ENCODE measurements at places on chromosomes 1 and 21.

DNA sequence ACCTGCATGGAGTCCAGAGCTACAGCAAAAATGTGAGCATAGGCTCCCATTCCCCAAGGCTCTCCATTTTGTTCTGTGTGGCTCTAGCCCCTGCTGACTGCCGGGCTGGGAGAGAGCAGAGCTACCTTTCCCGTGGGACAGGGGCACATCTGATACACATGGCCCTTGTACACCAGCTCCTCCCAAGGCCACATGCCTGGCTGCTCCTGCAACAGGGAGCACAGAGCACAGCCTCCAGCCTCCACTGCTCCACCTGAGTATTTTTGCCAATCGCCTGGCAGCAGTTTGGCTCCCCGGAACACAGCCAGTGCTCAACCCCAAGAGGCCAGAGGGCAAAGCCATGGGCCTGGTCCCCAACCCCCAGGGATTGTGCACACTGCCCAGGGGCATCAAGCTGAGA lies 146.5 kb downstream of the CHD1L start:
- no peak for DNase-seq

DNA sequence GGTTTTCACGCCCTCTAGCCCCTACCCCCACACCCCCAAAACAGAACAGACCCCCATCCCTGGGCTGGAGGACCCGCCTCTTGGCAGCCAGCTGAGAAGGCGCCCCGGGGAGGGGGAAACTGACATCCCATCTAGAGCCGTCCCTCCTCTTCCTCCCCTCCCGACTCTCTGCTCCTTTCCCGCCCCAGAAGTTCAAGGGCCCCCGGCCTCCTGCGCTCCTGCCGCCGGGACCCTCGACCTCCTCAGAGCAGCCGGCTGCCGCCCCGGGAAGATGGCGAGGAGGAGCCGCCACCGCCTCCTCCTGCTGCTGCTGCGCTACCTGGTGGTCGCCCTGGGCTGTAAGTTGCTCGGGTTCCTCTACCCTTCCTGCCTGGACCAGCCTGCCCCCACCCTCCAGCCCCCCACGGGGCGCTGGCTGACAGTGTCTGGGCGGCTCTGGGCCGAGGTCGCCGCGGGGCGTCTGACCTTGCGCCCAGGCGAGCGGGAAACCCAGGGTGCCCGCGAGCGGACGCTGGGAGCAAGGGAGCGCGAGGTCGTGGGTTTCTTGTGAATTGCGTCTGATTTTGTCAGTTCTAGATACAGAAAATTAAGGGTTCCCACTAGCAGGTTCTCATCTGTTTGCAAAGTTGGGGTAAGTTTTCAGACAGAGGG lies 618 bp downstream of the JAM2 start:
- peak; percentile 9 for DNase-seq

DNA sequence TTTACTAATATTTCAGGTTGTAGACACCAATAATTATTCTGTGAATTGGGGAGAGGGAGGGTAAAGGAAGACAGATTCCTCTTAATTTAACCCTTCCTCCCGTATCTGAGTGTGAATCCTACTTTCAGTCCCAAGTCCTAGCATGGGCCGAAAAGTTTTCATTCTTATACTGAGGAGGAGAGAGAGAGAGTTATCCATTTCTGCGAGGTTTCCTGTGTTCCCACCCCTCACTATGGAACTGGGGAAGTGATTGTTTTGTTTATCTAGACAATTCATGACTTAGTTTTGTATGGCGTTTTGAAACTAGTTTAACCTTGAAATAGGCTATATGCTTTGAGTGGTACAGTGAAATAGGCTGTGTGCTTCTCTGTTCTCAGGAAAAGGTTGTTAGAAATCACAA lies 134.0 kb upstream of the DPYD start:
- no peak for DNase-seq

DNA sequence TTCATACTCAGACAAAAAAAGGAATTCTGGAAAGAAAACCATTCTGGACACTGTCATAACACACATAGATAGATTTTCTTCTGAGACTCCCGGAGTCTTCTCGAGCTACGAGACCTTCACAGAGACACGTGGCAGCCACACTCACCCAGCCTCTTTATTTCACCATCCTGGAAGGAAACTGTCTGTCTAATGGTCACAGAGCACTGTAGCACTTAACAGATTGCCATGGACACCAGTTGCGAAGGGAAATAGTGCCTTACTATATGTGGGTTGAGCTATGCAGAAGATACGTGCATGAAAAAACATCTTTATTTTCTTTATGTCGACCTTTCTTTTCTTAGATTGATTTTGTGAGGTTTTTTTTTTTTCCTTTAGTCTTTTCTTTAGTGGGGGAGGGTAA lies 57.9 kb downstream of the ZP4 start:
- no peak for DNase-seq

DNA sequence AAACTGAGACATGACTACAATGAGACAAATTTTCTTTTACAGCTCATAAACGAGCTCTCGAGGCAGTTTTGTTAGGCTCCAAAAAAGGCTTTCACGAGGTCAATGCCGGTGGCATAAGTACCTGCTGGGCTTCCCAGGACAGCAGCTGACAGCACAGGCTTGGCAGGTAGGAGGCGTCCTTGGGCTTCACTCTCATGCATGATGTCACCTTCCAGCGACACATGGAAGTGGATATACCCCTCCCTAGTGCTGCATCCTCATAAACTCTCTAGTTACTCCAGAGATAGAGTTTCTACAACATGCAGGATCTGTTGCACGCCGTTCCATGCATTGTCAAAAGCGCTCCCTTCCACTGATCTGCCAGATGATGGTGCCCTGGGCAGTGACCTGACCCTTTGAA lies 112.5 kb upstream of the PAXBP1 start:
- no peak for DNase-seq

DNA sequence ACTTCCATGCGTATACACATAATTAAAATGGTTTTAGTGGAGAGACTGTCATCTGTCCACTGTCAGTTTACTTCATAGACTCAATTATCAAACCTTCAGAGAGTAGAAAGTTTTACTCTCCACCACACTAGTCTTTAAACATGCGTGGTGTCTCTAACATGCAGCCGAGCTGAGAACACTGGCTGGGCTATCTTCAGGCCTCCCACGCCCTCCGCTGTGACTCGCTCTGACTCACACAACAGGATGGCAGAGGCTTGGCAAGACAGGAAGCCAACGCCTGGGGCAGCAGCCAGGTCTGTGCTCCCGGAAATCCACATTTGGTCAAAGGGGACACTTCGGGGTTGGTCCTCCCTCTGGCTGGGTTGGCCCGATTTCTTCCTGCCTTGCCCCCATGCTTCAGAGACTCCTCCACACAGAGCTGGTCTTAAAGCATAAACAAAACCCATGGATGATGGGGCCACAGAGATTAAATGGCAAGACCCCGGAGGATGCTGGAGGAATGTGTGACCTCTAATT lies 22.7 kb upstream of the IFNGR2 start:
- DNase-seq = peak; percentile 90

- DNase-seq = no peak
These were observed 69.3 kb downstream of the SLC37A1 start for GRCh38 chr21:42582787-42583476.

- no peak for DNase-seq
These were observed 403 bp upstream of the EPHX4 start for GRCh38 chr1:92029241-92029922.

DNA sequence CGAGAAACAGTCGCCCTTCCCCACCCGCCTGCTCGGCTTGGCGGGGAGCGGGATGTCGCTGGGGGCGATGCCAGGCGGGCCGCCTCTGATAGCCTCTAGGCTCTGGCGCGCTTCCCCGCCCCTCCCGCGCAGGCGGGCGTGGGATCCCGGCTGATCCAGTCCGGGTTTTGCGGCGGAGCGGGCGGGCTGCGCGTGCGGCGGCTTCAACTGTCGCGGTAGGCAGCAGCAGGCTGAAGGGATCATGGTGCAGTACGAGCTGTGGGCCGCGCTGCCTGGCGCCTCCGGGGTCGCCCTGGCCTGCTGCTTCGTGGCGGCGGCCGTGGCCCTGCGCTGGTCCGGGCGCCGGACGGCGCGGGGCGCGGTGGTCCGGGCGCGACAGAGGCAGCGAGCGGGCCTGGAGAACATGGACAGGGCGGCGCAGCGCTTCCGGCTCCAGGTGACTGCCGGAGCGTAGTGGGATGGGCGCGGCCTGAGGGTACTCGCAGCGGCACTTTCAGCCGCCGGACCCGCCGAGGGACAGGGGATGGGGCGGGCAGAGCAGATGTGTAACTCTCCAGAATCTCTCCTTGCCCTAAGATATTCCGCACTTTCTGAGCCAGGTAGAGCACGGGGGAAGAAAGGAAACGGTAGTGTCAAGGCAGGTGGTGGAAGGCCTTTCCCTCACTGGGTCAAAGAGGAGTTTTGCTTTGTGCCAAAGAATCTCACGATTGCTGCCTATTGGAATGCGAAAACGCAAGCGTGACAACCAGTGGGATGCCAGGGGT lies at the start of gene FAAH:
TSS of gene FAAH (plus strand) at position 210 of the 764 bp plus-strand sequence. CDS start at position 242, 32 bp downstream.
- no peak for DNase-seq

DNA sequence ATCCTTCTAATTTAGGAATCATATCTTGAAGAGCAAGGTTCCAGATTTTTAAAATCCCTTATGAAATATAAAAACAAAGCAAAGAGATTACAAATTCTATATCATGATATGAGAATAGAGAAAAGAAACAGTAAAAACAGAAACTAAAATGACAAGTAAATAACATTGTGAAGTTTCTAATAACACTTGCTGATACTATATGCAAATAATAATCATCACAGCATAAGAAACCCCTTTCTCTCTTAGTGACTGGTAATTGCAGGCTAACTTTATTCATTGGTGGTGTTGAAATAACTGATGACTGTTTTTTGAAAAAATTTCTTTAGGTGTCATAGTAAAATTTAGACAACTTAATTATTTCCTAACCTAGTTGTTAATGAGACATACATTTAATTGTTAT lies 281.6 kb downstream of the PLA2G4A start:
- DNase-seq = no peak

- DNase-seq = no peak
These were observed 124.2 kb downstream of the ATP6V1G3 start for GRCh38 chr1:198416296-198416695.

DNA sequence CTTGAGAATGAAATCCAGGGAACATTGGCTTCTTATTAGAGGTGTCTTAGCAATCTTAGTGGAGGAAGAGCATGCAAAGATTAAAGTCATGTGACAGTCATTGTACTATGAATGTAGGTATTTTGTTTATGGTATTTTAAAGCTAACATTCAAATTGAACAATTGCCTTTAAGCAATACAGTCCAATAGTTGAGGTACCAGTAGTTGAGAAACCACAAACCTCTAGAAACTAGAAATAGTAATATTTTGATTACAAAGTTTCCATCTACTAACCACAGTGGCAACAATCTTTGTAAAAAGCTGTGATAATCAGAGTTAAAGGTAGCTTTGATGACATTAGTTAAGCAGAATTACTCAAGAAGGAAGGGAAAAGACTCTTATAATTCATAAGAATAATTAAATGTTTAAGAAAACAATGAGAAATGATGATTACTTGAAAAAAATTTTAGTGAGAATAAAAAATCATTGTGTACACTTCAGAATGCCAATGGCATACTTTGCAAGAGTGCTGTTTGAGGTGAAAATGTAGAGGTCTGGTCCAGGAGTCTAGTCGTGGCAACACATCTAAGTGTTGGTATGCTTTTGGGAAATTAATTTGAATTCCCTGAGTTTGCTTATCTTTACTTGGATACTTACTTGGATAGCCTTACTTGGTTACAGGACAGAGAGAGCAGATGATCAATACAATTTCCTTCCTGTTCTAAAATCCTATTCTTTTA lies 104.9 kb upstream of the PTGFR start:
- no peak for DNase-seq

DNA sequence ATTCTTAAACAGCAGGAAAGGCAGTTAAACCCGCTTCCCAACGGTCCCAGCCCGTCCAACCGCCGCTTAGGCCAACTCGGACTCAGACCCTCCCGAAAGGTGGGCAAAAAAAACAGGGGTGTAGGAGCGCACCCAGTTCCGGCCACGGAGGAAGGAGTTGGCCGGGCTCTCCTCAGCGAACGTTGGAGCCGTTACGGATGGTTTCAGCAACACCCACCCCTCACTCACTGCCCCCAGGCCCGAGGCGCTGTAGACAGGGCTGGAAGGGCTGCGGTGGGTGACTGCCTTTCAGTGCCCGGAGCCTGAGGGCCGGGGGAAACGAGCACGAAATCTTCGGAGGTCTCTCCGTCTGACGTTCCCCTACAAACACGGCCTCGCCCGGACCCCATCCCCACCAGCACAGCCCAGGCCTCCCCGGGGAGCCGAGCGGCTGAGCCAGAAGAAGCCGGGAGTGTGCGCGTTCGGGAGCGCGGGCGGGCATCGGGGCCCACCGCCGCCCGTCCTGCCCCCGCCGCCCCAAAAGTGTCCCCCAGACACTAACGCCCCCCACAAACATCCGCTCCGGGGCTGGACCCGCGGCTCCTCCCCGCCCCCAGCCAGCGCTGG lies 1.3 kb downstream of the KDM5B start:
- DNase-seq = no peak

DNA sequence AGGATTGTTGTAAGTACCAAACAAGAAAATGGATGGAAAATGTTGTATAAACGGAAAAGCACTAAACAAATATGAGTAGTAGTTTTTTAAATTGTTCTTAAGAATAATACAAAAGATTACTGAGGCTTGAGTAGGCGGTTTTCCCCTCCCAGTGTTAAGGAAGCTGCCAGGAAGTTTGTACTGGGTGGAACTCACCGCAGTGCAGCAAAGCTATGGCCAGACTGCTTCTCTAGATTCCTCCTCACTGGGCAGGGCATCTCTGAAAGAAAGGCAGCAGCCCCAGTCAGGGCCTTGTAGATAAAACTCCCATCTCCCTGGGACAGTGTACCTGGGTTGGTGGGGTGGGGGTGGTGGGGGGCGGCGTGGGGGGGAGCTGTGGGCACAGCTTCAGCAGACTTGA lies 58.7 kb downstream of the XCL2 start:
- no peak for DNase-seq

DNA sequence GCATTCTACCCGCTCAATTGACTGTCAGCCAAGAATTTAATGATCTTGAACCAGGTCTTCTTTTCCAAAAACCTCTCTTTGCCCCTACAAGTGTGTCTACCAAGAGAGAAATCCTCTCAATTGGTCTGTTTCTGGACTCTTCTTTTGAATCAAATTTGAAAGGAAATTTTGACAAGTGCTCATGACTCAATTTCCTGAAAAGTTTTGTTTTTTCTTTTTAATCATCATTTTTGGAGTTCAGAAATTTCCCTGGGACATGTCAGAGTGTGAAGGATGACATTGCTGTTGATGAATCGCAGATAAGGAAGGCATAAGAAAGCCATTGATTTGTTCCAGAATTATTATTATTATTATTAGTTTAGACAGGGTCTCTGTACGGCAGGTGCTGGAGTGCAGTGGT lies 88.2 kb upstream of the AKT3 start:
- DNase-seq = no peak

GRCh38 chr21:26840201-26840600 lies 5.0 kb downstream of the ADAMTS1 start:
- no peak for DNase-seq

- no peak for DNase-seq
These were observed 127.8 kb downstream of the NTMT2 start for GRCh38 chr1:170273291-170274130.

GRCh38 chr1:59015708-59016107 lies 231.9 kb upstream of the JUN start:
- no peak for DNase-seq

DNA sequence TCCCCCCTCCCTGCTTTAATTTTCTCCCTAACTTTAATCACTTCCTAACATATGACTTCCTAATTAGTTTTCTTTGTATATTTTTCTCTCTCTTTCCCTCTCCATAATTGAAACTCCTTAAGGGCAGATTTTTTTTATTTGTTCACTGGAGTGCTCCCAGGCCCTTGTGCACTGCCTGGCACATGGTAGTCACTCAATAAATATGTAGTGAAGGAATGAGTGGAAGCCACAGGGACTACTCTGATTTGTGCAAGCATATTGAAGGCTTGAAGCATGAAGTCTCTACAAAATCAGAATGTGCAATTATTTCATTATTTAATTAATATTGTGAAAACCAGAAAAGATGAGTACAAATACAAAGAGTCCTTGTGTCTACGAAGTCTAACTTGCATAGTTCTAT lies 41.5 kb downstream of the SNX7 start:
- DNase-seq = no peak

Measured in activated CD8-positive, alpha-beta memory T cell treated with anti-CD3 and anti-CD28 coated beads for 4 hours (primary cell).